ENCODE measurements at places on chromosomes 4 and X. TPM values are rescaled to one million over a fixed set of nuclear protein-coding genes. Genes with fewer than 3 reads are reported as not detected.

- H3K4me3 ChIP-seq = no peak overlapping the region
- DNase-seq = no peak
- no peaks in the 10 kb centered on the region for H3K36me3 ChIP-seq
- no peaks in the 10 kb centered on the region for H3K4me1 ChIP-seq
- H3K27ac ChIP-seq = no peak overlapping the region
These were observed 8.5 kb downstream of the NAT8L start for GRCh38 chr4:2067446-2068197.

DNAAF6 gene
- total RNA-seq = not detected

- DNase-seq = no peak
- no peak overlapping the region for H3K27ac ChIP-seq
- no peaks in the 10 kb centered on the region for H3K4me1 ChIP-seq
- H3K27me3 ChIP-seq = no peaks in the 10 kb centered on the region
- H3K36me3 ChIP-seq = no peaks in the 10 kb centered on the region
- no peak overlapping the region for H3K4me3 ChIP-seq
These were observed 124.2 kb downstream of the REELD1 start for GRCh38 chr4:146338512-146338911.

DNA sequence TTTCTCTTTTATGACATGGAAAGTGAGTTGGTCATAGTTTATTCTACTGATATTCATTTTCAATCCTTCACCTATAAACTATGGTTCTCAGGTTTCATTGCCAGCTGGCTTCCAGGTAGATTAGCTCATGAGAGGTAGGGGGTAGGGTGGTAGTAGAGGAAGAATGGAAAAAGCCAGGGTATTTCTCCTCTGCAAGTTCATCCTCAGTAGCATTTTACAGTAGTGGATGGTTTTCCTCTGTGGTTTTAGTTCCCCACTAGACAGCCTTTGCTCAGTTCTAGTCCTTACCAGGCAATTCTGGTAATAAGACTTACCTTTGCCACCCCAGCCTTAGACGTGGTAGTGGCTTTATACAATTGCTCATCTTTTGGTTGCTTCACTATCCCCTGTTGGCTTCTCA, 8.9 kb upstream of the NAA11 start:
- DNase-seq = no peak
- no peak overlapping the region for H3K4me3 ChIP-seq
- H3K36me3 ChIP-seq = no peaks in the 10 kb centered on the region
- H3K27me3 ChIP-seq = no peaks in the 10 kb centered on the region
- H3K4me1 ChIP-seq = no peaks in the 10 kb centered on the region

CXCL8 gene
- 0.18 TPM for total RNA-seq

DNA sequence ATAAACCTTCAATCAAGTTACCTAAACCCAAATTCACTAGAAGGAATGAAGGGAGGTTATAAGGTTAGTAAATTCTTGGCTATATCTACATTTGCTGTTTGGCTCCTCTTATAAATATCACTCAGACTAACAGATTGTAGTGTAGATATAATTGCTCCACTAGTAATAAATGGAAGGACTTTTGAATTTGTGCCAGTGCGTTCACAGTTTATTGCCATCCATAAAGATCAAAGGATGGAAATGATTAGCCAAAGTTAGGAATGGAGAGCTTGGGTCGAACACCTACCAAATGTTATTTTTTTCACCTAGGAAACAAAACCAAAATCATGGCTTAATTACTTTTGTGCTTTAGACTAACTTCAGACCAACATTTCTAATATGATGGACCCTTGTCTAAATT, 9.2 kb downstream of the DTHD1 start:
- no peak for DNase-seq
- peaks cover 31% of the 10 kb centered on the region for H3K4me1 ChIP-seq
- no peaks in the 10 kb centered on the region for H3K27me3 ChIP-seq
- no peaks in the 10 kb centered on the region for H3K36me3 ChIP-seq
- H3K27ac ChIP-seq = no peak overlapping the region

DNA sequence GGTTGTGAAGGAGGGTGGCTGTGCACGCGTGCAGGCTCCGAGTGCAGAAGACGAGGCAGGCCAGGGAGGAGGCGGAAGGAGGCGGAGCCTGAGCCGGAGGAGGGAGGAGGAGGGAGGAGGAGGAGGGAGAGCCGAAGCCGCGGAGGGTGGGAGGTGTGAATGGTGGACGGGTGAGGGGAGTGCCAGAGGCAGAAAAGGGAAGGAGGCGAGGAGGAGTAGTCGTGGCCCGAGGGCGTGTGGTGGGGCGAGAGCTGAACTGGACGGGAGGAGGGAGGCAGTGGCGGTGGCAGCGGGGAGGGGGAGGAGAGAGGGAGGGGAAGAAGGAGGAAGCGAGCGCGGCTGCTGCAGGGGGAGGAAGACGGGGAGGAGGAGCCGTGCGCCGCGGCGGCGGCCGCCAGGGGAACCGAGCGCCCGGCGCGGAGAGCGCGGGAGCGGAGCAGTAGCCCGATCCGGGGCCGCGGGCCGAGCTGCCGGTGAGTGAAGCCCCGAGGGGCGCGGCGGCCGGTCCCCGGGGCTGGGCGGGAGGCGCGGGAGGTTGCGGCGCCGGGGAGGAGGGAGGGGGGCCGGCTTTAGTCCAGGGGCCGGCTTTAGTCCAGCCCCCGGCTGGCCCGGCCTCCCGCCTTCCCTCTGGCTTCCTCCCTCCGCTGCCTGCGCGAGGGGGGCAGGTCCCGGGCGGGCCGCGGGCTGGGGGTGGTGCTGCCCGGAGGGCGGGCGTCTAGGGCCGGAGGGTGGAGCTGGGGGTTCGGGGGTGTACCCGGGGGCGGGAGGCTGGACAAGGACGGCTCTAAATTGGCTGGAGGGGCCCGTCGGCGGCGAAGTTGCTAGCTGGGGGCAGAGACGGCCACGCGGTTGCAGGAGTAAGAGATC, at the start of gene TMEM164:
TSS of gene TMEM164 (plus strand) at position 815 of the 867 bp plus-strand sequence. CDS start 661 bp downstream, outside the sequence.
- no peaks in the 10 kb centered on the region for H3K27me3 ChIP-seq
- DNase-seq = peak; percentile 84
- peaks cover 31% of the 10 kb centered on the region for H3K4me1 ChIP-seq
- H3K4me3 ChIP-seq = peak within 1 kb of the TSS; percentile 85
- H3K36me3 ChIP-seq = peaks cover 2% of the 10 kb centered on the region

GRCh38 chr4:147733716-147734344, 1.9 kb downstream of the ARHGAP10 start:
- peaks cover 33% of the 10 kb centered on the region for H3K4me1 ChIP-seq
- peak overlapping the region; percentile 80 for H3K4me3 ChIP-seq
- no peak overlapping the region for H3K27ac ChIP-seq
- H3K36me3 ChIP-seq = peaks cover 2% of the 10 kb centered on the region

GRCh38 chr4:36215627-36216026, 28.7 kb downstream of the ARAP2 start:
- H3K4me3 ChIP-seq = no peak overlapping the region
- no peak overlapping the region for H3K27ac ChIP-seq
- no peaks in the 10 kb centered on the region for H3K27me3 ChIP-seq
- H3K36me3 ChIP-seq = peaks cover 24% of the 10 kb centered on the region

GRCh38 chrX:47012131-47012530, 66.1 kb upstream of the RGN start:
- H3K27ac ChIP-seq = no peak overlapping the region
- H3K4me1 ChIP-seq = no peaks in the 10 kb centered on the region
- DNase-seq = no peak
- H3K27me3 ChIP-seq = no peaks in the 10 kb centered on the region

- no peaks in the 10 kb centered on the region for H3K27me3 ChIP-seq
- H3K27ac ChIP-seq = no peak overlapping the region
- H3K4me1 ChIP-seq = peaks cover 7% of the 10 kb centered on the region
- no peaks in the 10 kb centered on the region for H3K36me3 ChIP-seq
- no peak for DNase-seq
These were observed 231.3 kb upstream of the TET2 start for GRCh38 chr4:104915373-104915772.

TMEM31 gene
- total RNA-seq = 1.1 TPM

SHROOM4 gene
- not detected for total RNA-seq

DNA sequence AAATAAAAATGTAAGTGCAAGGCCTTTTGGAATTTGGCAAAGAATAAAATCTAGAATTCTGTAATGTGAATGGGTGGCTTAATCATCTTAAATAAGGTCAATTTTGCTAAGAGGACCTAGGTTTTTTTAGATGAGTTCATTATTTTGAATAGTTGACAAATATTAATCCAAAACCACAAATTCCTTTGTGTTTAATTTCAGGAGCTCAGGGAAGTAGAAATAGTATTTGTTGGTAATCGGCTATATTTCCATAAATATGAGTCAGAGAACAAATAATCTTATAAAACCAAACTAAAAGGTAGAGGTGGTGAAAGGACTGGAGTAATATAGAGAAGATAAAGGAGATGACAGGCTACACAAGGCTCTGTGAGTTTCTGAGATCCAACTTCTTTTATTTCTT, 190.4 kb upstream of the TLL1 start:
- no peak for DNase-seq
- no peak overlapping the region for H3K27ac ChIP-seq
- no peaks in the 10 kb centered on the region for H3K36me3 ChIP-seq
- no peak overlapping the region for H3K4me3 ChIP-seq
- no peaks in the 10 kb centered on the region for H3K27me3 ChIP-seq

DNA sequence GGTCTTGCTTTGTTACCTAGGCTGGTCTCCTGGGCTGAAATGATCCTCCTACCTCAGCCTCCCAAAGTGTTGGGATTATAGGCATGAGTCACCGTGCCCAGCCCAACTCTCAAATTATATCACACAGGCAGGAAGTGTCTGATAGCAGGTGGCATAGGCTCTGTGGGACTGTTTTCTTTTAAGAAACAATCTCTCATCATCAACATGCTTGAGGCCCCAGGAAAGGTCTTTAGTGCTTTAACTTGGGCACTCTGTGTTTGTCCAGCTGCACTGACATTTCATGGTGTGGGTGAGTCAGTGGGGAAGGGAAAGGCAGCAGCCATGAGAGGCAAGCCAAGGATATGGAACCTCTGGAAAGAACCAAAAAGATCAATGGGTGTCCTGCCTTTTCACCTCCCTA, 88.1 kb upstream of the TSPAN5 start:
- no peaks in the 10 kb centered on the region for H3K36me3 ChIP-seq
- H3K27me3 ChIP-seq = no peaks in the 10 kb centered on the region
- no peak overlapping the region for H3K27ac ChIP-seq
- no peak for DNase-seq
- H3K4me3 ChIP-seq = no peak overlapping the region

TRPC3 gene
- total RNA-seq = 0.16 TPM

GRCh38 chrX:45788941-45789348, 588.3 kb upstream of the DIPK2B start:
- peaks cover 55% of the 10 kb centered on the region for H3K36me3 ChIP-seq
- no peak for DNase-seq
- H3K4me3 ChIP-seq = peak overlapping the region; percentile 20

CASP3 gene
- 100 TPM for total RNA-seq

DNA sequence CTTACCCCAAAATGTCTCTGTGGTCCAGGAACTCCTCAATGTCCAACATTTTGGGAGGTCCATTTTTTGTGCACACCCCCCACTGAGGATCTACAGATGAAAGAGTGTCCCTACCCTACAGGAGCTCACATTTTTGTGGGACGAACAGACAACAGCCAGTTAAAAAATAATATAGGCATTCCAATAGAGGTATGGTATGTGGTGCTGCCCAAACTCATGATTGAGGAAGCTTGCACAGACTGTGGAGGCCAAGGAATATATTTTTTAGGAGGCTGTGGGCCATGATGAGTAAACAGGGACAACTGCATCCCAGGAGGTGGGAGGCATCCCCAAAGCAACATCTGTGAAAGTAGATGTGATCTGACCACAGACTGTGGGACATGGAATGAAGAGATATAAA, 181.0 kb upstream of the HCCS start:
- H3K27ac ChIP-seq = no peak overlapping the region
- DNase-seq = no peak
- no peaks in the 10 kb centered on the region for H3K4me1 ChIP-seq
- H3K4me3 ChIP-seq = no peak overlapping the region
- H3K36me3 ChIP-seq = no peaks in the 10 kb centered on the region

DNA sequence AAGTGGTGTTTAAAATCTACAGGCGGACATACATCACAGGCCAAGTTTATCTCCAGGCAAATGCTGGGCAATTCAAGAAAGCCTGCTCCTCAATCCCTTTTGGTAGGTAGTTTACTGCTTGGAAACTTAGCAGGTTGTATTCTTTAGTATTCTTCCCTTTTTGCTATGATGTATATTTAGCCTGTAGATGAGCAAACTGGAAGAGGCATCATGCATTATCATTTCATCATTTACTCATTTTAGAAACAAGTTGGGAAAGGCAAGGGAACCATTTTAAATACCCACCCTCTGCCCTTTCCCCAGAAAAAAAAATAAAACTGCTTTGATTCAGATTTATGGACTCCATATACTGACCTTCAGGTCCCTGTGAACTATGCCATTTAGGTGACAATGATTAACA, 213.2 kb downstream of the CAMK2D start:
- H3K36me3 ChIP-seq = peaks cover 36% of the 10 kb centered on the region
- peaks cover 19% of the 10 kb centered on the region for H3K4me1 ChIP-seq
- peak overlapping the region; percentile 72 for H3K27ac ChIP-seq
- no peak for DNase-seq
- H3K27me3 ChIP-seq = no peaks in the 10 kb centered on the region
- no peak overlapping the region for H3K4me3 ChIP-seq

GRCh38 chr4:177434667-177435066, 7.6 kb downstream of the AGA start:
- H3K27me3 ChIP-seq = no peaks in the 10 kb centered on the region
- DNase-seq = no peak
- H3K4me3 ChIP-seq = no peak overlapping the region

SOWAHB gene
- total RNA-seq = not detected

GRCh38 chr4:10066206-10066605, 44.9 kb upstream of the SLC2A9 start:
- H3K27me3 ChIP-seq = no peaks in the 10 kb centered on the region
- H3K4me3 ChIP-seq = no peak overlapping the region
- H3K27ac ChIP-seq = no peak overlapping the region

DNA sequence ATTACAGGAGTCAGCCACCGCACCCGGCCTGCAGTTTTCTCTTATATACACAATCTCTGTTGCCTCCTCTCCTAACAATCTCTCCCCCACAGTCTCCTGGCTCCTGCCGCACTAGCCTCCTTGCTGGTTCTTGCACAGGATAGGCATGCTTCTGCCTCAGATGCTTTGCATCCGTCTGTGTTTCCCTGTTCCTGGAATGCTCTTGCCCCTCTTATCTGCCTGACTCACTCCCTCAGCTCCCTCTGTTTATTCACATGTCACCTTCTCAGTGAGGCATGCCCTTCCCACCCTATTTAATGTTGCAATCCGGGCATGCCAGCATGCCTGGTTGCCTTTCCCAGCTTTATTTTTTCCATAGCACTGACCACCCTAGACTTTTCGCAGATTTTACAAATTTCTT, 161.9 kb downstream of the PHF8 start:
- no peaks in the 10 kb centered on the region for H3K4me1 ChIP-seq
- peaks cover 3% of the 10 kb centered on the region for H3K27me3 ChIP-seq
- no peak overlapping the region for H3K4me3 ChIP-seq
- DNase-seq = no peak
- H3K27ac ChIP-seq = no peak overlapping the region
- H3K36me3 ChIP-seq = no peaks in the 10 kb centered on the region

Measured in activated CD8-positive, alpha-beta T cell treated with anti-CD3 and anti-CD28 coated beads for 36 hours (primary cell).